Fibroblast of pulmonary artery (primary cell): ENCODE measurements at places on chromosomes 1 and 21.

- DNase-seq, result no peak
These were observed 112.2 kb downstream of the MAP3K21 start for GRCh38 chr1:233439721-233440120.

GRCh38 chr21:17114045-17114444, 398.8 kb upstream of the CXADR start:
- DNase-seq, result no peak

DNA sequence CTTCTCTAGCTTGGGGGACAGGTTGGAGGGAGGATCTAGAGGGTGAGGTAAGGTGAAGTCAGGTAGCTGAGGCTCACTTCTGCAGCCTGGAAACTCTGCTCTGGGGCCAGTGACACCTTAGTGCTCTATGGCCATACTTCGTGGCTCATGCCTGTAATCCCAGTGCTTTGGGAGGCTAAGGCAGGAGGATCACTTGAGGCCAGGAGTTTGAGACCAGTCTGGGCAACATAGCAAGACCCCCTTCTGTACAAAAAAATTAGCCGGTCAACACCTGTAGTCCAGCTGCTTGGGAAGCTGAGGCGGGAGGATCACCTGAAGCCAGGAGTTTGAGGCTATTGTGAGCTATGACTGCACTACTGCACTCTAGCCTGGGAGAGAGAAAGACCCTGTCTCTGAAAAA, 5.8 kb downstream of the LMNA start:
- no peak for DNase-seq

DNA sequence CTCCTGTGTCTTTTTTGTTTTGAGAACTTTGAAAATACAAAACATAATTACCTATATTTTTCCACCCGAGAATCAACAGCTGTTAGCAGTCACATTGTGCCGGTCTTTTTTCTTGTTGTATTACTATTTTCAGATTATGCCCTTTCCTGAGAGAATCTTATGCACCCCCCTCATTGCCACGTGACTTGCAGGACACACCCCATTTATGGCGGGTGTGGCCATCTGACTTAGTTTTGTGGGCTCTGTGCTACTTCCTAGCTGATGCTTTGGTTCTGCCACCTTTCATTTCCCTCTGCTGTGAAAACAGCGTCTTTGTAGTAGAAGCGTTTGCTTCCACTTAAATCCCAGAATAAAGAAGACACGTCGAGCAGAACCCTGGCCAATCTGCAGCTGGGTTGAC, 82.8 kb upstream of the SOX13 start:
- DNase-seq, result no peak

DNA sequence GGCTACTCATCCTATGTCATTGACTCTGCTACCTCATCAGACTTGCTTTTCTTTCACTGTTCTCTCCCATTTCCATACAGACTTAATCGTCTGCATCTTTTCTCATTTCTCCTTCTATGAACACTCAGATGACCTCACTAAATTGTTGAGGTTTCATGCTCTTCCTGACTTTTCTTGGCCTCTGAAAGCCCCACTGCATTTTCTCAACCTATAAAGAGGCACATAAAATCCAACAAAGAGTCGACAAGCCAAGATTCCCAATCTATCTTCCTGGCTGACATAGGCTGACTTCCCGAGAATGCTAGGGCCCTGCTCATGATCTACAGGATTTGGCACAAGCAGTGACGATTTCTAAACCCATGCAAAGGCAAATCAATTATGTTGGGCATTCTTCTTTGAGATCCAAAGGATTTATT, 280.8 kb upstream of the DPYD start:
- peak; percentile 69 for DNase-seq

DNA sequence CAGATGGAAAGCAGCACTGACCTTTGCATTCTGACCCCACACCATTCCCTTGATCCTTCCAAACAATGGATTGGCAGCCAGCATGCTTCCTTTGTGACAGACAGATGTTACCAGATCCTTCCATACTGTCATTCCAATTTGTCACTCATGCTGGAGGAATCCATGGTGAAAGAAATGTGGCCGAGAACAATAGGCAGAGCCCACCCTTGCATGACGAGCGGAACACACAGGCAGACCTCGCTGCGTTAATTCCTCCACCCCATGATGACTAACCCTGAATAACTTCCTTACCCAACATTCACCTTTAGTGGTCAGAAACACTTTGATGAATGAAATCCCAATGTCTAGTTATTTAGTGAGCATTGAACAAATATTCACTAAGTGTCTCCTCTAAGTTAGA, 45.1 kb downstream of the PDPN start:
- no peak for DNase-seq

DNA sequence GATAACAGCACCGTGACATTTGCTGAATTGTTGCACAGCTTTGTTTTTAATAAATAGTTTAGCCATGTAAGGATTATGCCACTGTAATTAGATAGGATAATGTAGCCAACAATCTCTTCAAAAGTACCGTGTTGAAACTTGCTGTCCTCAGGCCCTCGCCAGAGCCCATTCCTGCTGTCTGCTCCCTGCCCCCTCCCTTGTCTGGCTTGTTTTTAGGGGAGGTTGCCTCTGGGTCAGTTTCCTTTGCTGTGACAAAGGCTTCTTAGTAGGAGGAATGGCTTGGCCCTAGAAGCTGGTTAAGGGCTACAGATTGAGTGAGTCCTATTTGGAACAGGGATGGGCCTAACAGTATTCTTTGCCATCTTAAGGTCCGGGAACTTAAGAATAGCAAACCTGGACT, 107.9 kb downstream of the LMO4 start:
- DNase-seq, result peak; percentile 33

DNA sequence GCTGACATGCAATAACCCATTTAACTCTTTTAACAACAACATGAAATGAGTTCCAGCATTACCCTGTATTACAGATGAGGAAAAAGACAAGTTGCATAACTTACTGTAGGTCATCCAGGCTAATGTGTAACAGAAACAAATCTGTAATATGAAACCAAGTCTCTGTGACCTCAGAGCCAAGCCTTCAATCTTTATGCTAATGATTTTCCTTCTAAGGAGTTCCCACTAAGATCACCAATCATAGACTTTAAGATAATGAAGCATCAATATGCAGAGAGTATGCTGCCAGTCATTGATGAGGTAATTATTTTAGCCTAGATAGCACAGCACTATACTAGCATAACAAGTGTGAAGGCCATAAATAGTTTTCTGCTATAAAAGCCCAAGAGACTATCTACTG, 35.6 kb upstream of the RNPC3 start:
- DNase-seq, result peak; percentile 7

- DNase-seq, result no peak
These were observed 175.0 kb upstream of the TNR start for GRCh38 chr1:175918364-175918801.

DNA sequence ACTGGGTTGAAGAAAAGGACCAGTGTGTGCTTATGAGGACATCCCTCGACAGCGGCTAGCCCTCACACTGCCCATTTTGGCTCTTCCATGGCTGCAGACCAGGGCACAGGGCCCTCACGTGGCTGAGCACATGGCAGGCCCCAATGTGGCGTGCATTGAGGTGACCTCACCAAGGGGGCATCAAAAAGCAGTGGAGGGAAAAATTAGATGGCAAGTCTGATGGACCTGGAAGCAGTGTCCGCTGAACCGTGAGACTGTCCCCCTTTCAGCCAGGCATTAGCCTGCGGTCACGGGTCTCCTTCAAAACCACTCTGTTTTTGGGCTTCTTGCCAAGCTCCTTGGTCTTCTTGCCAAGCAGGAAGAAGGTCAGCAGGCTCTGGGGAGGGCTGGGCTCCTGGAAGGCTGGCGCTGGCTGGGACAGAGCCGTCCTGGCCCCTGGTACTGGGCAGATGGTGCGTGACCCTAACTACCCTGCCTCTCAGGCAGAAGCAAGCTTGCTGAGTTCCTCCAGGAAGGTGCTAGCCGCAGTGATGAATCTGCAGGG, 30.8 kb downstream of the TRIM67 start:
- peak; percentile 35 for DNase-seq

DNA sequence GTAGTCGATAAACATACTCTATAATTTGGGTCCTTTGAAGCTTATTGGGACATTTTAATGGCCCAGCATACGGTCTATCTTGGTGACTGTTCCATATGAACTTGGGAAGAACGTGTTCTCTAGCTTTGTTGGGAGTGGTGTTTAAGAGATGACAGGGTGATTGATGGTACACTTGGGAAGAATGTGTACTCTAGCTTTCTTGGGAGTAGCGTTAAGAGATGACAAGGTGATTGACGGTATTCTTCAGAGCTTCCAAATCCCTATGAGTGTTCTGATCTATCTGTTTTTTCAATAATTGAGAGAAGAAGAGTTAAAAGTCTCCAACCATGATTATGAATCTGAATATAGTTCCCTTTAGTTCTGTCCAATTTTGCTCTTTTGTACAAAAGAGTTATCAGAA, 9.4 kb downstream of the NPHP4 start:
- DNase-seq, result peak; percentile 38

DNA sequence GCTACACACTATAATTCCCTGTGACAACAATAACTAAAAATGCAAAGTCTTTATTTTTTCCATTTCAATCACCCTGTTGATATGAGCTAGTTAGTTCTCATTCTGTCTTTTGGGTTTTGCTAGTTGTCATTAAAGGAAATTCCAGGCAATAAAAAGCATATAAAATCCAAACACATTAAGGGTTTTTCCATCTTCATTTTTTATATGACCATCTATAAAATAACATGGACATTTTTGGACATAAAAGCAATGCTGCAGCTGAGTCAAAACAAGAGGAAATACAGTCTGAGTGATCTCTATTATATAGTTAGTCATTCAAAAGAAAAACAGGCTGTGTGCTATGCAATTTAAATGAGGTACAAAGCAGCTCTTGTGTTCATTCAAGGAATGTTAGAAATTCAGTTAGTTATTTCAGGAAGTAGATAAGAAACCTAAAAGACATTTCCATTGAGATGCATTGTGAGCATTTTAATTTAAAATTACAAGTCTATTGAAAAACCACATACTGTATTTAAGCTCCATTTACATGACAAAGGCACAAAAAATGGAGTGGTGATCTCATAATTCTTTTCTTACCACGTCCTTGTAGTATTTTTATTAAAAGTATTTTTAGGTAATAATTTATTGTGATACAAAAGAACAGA, 67.3 kb upstream of the BCL10 start:
- DNase-seq, result peak; percentile 85

DNA sequence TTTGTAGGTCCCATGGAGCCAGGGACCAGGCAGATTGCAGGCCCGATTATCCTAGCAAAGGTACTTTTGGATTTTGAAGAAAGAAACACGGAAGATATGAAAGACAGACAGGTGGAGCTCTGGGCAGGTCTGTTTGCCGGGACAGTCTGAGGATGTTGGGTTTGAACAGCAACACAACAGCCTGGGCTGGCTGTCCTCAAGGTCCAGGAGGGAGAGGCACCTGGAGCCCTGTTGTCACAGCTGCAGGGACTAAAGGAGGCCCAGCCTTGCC, 14.6 kb downstream of the H6PD start:
- DNase-seq, result no peak

- no peak for DNase-seq
These were observed 11.3 kb upstream of the ADORA1 start for GRCh38 chr1:203116091-203116820.

GRCh38 chr1:32272557-32273390, 19.1 kb upstream of the HDAC1 start:
- no peak for DNase-seq

- DNase-seq, result no peak
These were observed 632.7 kb upstream of the NR5A2 start for GRCh38 chr1:199394856-199395255.

DNA sequence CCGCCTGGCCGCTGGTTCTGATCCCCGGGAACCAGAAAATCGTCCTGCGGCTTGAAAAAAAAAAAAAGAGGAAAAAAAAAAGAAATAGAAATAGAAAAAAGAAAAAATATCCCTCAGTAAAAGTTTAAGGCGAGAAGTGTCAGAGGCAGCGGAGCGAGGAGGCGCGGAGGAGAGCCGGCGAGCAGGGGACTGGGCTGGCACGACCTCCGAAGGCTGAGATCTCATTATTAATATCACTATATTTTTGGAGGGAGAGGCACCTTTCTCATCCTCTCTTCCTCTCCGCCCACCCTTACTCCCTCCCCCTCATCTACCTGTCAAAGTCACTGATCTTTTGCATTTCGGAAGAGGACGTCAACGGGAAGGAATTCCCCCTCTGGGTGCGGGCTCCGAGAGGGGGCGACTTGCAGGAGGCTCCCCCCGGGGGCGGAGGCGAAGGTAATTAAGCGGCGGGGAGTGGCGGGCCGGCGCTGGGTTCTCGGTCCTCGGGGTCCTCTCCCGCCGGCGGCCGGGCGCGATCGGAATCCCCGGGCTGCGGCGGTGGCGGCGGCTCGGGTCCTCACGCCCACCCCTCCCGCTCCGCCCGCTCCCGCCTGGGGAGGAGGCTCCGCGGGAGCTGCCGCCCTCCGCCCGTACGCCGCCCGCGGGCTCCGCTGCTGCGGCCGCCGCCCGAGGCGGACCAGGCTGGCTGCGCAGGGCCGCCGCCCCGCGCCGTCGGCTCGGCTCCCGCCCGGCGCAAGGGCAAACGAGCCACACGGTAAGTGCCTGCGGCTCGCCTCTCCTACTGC, at the start of gene NTNG1:
TSS of gene NTNG1 (plus strand) at position 337 of the 788 bp plus-strand sequence.
- DNase-seq, result no peak

DNA sequence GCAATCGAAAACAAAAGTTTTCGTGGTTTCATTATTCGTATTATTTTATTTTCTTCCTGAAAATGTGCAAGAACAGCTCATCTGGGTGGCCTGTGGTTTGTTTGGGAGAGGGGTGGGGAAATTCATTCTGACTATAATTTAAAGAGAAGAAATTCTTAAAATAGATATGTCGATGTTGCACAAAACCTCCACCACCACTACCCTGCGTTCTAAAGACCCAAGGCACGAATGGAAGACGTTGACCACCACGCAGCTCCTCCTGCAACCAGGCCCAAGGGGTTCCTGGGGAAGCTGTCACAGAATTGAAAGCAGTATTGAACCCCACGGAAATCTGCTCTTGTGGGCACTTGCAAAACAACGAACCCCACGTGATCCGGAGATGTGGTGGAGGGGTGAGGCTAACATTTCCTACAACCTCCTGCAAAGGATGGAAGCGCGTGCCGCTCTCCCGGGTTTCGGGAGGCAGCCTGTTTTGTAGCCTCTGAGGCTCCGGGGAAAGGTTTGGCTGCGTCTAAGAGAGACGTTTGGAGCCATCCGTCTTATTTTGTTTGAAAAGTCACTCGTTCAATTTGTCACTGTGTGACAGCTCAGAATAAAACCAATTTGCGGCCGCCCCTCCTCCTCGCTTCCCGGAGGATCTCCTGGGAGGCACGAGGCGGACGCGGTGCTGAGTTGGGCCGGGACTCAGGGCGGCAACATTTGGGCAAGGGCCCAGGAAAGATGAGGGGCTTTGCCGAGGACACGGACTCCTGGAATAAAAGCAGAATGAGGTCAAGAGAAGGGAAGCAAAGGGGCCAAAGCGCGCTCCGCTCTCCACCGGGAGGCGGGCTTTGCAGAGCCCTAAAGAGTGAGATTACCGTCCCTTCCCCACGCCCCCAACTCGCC, 810 bp upstream of the HLX start:
- DNase-seq, result no peak

- DNase-seq, result no peak
These were observed 6.5 kb upstream of the CCDC27 start for GRCh38 chr1:3745590-3746381.

GRCh38 chr1:243253211-243253925, 1.7 kb downstream of the CEP170 start:
- DNase-seq, result no peak
